NCI-H187 (cell line): ENCODE measurements at places on chromosomes 3 and 15.

- DNase-seq = no peak
Observed at GRCh38 chr3:111087924-111088469, 16.4 kb downstream of the NECTIN3 start.

GRCh38 chr3:172268425-172268824 lies 179.8 kb downstream of the GHSR start:
- DNase-seq = no peak

DNA sequence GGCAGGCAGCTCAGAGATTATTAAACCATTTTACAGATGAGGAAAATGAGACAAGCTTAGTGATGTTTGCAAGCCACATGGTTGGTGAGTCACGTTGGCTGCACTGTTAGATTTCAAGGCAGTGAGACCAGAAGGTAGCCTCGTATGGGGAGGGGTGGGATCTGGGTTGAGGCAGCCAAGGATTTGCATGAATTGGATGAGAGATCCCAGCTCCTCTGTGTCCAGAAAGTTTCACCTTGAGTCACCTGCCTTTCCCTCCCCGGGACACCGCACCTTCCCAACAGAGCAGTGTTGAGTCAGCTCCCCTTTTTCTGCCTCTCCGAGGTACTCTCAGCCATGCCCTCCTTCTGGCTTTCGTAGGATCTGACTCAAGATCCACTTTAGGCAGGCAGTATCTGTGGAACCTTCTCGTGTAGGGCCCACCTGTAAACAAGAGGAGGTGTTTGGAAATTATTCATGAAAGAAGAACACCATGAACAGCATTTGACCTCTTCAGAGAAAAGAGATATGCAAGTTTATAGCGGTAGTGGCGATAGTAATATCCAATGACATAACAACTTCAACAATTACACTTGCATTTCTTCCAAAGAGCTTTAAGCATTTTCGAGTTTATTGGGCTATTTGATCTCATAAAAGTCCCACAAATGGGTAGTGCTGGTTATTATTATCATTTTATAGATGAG lies 46.8 kb upstream of the VPS8 start:
- DNase-seq = no peak

GRCh38 chr3:179544981-179545645 lies 17.6 kb upstream of the ACTL6A start:
- DNase-seq = no peak

DNA sequence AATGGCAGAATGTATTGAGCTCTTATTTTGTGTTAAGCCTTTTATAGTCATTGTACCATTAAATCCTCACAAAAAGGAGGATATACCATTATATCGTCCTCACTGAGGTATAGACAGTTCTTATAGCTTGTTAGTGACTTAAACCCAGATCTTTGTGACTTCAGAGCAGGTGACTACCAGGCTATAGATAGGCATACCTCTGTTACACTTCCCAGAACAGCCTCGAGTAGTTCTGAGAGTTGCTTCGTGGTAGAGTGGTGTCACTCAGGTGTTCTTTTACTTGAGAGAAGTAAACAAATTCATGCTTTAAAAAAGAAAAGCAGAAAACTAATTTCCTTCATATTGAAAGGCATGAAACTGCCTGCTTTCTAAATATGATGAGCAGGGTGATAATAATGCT lies 59.9 kb downstream of the SEC22A start:
- DNase-seq = no peak
